Activated CD4-positive, alpha-beta T cell treated with anti-CD3 and anti-CD28 coated beads for 24 hours (primary cell): ENCODE measurements at places on chromosomes 5 and 9.
A peak's percentile ranks its signal among the peaks of the same experiment; 100 is the strongest.

- DNase-seq = no peak
Observed at GRCh38 chr9:32128546-32128945, 255.9 kb upstream of the ACO1 start.

GRCh38 chr5:77168161-77168878 is 42.2 kb upstream of the PDE8B start:
- DNase-seq = no peak

GRCh38 chr9:84397151-84397728 is 56.7 kb upstream of the SLC28A3 start:
- DNase-seq = peak; percentile 41

DNA sequence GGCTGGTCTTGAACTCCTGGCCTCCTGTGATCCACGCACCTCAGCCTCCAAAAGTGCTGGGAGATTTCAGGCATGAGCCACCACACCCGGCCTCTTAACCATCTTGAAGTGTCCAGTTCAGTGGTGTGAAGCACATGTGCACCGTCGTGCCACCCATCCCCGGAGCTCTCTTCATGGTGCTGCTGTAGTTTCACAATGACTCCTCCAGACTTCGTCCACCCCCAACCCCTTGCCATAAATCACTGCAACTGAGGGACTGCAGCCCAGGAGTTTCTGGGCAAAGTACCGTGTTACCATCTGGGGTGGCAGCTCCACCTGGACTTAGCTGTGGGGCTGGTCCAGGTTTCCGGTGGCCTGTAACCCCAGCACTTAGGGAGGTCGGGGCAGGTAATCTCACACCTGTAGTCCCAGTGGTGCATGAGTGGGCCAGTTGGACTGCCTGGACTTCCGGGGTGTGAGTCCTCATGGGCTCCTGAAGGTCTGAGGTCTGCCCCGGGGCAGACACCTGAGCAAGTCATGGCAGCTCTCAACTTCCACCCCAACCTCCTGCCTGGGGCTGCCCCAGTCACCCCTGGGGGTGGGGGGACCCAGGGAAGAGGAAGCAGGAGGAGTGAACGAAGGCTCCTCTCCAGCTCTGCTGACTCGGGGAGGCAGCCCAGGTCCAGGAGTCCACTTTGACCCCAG is 6.6 kb upstream of the N4BP3 start:
- DNase-seq = no peak

DNA sequence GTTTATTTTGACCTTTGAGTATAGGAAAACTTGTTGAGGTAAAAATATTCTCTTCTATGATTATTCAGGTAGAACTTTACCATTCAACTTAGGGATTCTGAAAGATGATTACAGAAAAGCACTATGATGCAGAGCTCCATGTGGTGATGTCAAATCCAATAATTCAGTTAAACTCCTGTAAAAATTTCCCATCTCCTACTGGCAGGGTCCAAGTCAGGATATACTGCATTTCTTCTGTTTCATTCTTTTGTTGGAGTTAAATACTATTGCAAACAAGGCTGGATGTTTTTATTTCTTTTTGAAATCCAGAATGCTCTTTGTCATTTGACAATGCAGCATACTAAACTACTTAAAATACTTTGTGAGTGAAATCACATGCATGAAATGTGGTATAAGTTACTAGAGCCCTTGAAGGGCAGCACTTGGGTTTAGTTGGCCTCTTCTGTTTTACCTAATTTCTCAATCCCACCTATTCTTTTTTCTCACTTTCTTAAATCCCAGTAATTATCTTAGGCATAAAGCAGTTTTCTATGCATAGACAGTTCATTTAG is 204.5 kb downstream of the FBXL7 start:
- DNase-seq = no peak

DNA sequence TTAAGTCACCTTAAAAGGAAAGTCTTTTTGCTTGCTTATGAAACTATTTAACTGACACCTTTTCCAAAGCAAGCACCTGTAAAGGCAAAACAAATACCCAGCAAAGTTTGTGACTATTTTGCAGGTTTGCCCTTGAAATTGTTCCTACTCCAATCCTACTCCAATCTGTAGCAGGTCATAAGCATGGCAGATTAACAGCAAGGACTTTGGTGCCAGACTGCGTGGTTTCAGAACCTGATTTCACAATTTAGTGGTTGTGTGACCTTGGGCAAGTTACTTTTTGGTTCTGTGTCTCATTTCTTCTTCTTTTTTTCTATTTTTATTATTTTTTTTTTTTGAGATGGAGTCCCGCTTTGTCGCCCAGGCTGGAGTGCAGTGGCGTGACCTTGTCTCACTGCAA is 282.1 kb downstream of the RFX3 start:
- DNase-seq = no peak
